Stimulated activated CD8-positive, alpha-beta memory T cell treated with anti-CD3 and anti-CD28 coated beads, Interleukin-2, amount 100 ng/mL, for 1 hour (primary cell): ENCODE measurements at places on chromosomes 7 and 10.

DNA sequence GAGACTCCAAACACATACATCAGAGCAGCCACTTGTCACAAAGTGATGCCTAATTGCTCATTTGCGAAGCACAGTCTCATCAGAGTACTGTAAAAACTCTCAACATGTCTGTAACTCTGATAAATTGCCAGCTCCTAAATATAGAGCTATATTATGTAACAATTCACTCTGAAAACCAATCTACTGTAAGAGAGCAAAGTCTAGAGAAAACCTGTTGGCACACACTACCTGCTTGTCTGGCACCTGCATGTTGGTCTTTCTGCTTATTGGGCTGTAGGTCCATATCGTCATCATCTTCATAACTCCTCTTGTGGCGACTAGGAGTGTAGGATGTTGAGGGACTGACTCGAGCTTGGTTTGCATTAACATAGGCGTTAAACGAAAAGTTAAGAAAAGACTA is 19.8 kb downstream of the MCMBP start:
- no peak for DNase-seq

DNA sequence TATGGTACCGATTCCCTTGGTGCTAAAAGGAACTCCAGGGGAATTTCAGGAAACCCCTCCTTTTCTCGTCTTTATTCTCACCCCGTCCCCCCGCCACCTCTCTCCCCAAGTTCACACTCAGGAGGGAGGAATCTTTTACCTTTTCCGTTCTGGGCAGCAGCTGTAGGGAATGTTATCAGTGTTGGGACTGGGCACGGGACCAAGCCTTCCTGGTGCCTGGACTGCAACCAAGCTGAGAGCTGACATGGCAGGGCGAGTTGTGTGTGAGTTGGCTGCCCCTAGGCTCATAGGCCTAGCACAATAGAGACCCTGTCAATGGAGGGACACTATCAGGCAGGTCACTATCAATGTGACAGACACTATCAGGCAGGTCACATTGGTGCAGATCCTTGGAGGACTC is 121.4 kb downstream of the TCF7L2 start:
- DNase-seq, result no peak

DNA sequence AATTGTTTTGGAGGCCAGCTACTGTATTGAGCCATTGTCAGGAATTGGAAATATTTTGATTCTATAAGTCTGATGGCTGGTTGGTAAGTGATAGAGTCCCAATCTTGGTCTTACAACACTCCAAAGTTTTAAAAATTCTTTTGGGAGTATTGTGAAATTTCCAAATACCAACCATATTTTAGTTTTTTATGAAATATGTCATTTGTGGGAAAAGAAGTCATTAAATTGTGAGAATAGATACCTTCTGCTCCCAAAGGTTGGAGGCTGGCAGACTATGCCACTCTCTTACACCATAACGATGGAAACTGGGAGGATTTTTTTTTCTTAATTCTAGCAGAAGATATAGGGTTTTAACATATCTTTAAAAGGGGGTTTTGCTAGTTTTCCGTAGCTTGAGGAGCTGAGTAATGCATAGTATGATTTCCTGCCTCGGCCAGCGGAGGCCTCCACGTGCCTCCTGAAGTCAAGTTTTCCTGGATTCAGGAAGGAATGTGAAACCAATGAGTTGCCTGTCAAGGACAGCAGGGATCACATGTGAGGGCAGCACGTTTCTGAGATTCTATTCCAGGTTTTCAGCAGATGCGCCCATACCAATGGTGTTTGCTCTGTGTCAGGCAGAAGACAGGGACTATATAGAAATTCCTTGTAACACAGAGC is 92.2 kb upstream of the LAMB4 start:
- no peak for DNase-seq

GRCh38 chr7:46811529-46811928 is 770.4 kb downstream of the TNS3 start:
- DNase-seq, result no peak

- no peak for DNase-seq
These were observed 40.0 kb downstream of the GOLGA7B start for GRCh38 chr10:97889461-97890265.

DNA sequence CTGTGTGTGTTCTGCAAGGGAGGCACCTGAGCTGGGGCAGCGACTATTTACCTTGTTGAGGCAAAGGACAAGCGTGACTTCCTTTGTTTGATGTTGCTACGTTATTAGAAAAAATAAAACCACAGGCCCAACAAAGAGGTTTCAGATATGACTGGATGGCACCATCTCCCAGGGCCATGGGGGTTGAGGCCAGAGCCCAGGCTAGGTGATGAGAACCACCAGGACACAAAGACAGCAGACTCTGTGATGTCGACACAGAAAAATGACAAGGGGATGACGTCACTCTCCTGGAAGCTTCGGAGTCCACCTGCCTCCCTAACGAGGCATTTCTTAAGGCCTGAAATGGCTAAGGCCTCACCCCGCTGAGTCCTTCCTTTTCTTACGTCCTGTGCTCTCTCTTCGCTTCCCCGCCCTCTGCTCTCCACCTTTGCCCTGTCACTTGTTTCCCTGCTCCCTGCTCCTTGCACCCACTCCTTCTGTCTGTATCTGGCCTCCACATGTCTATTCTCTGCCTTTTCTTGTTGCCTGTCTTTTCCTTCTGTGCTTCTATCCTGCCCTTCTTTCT is 83.0 kb upstream of the ADRB1 start:
- DNase-seq, result peak; percentile 2

GRCh38 chr7:80098795-80099194 is 35.8 kb upstream of the GNAI1 start:
- no peak for DNase-seq
